ENCODE measurements at places on chromosomes 11 and 22.

- no peak for DNase-seq
- no peaks in the 10 kb centered on the region for H3K4me1 ChIP-seq
- no peak overlapping the region for H3K4me3 ChIP-seq
Observed at GRCh38 chr11:33551051-33551450, 149.6 kb downstream of the C11orf91 start.

DNA sequence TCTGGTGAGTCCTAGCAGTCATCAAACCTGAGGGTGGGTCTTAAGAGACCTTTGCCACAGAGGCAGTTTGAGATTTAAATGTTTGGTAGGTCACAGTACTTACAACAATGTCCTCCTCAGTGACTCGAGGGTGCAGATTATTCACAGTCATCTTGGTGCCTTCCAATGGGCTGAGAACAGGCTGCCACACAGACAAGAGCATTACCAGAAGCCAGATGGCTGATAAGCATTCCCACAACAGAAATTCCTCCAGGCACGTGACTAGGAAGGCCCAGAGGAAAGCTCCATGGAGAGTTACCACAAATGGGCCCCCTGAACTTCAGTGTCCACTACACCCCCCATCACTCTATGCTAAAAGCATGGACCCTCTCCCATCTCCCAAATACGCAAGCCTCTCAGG, 19.2 kb downstream of the POLDIP3 start:
- no peak overlapping the region for H3K27ac ChIP-seq
- no peaks in the 10 kb centered on the region for H3K4me1 ChIP-seq
- H3K27me3 ChIP-seq, result no peaks in the 10 kb centered on the region
- H3K36me3 ChIP-seq, result peaks cover 73% of the 10 kb centered on the region
- H3K4me3 ChIP-seq, result no peak overlapping the region
- DNase-seq, result no peak

GRCh38 chr11:119924017-119924416, 195.0 kb upstream of the NECTIN1 start:
- no peaks in the 10 kb centered on the region for H3K4me1 ChIP-seq
- no peak overlapping the region for H3K4me3 ChIP-seq
- no peaks in the 10 kb centered on the region for H3K36me3 ChIP-seq
- no peak overlapping the region for H3K27ac ChIP-seq
- H3K27me3 ChIP-seq, result peaks cover 3% of the 10 kb centered on the region
- DNase-seq, result no peak

- peaks cover 35% of the 10 kb centered on the region for H3K4me1 ChIP-seq
- peak overlapping the region; percentile 98 for H3K4me3 ChIP-seq
- DNase-seq, result no peak
- no peaks in the 10 kb centered on the region for H3K27me3 ChIP-seq
Observed at GRCh38 chr22:37482244-37482643, 3.9 kb downstream of the MFNG start.

- H3K4me3 ChIP-seq, result no peak overlapping the region
- no peak for DNase-seq
- no peaks in the 10 kb centered on the region for H3K27me3 ChIP-seq
- no peak overlapping the region for H3K27ac ChIP-seq
Observed at GRCh38 chr11:56783448-56784041, 35.0 kb upstream of the OR9G4 start.

GRCh38 chr11:19878520-19878919, 165.9 kb downstream of the NAV2 start:
- H3K27ac ChIP-seq, result no peak overlapping the region
- no peak overlapping the region for H3K4me3 ChIP-seq
- DNase-seq, result no peak
- H3K27me3 ChIP-seq, result no peaks in the 10 kb centered on the region

- DNase-seq, result no peak
- H3K27me3 ChIP-seq, result peaks cover 2% of the 10 kb centered on the region
- peaks cover 5% of the 10 kb centered on the region for H3K4me1 ChIP-seq
- H3K27ac ChIP-seq, result no peak overlapping the region
Observed at GRCh38 chr11:85705800-85706199, 19.8 kb upstream of the CCDC89 start.

GRCh38 chr11:102138670-102139069, 28.4 kb downstream of the YAP1 start:
- DNase-seq, result no peak
- no peaks in the 10 kb centered on the region for H3K36me3 ChIP-seq
- peaks cover 2% of the 10 kb centered on the region for H3K27me3 ChIP-seq
- no peak overlapping the region for H3K27ac ChIP-seq

- no peaks in the 10 kb centered on the region for H3K27me3 ChIP-seq
- H3K4me3 ChIP-seq, result no peak overlapping the region
- no peaks in the 10 kb centered on the region for H3K4me1 ChIP-seq
- no peaks in the 10 kb centered on the region for H3K36me3 ChIP-seq
Observed at GRCh38 chr11:79845002-79845709, 404.3 kb upstream of the TENM4 start.

- H3K4me3 ChIP-seq, result no peak overlapping the region
- H3K4me1 ChIP-seq, result no peaks in the 10 kb centered on the region
- no peaks in the 10 kb centered on the region for H3K36me3 ChIP-seq
- H3K27ac ChIP-seq, result no peak overlapping the region
- no peak for DNase-seq
- H3K27me3 ChIP-seq, result peaks cover 5% of the 10 kb centered on the region
Observed at GRCh38 chr11:13480198-13480597, 15.6 kb downstream of the PTH start.

DNA sequence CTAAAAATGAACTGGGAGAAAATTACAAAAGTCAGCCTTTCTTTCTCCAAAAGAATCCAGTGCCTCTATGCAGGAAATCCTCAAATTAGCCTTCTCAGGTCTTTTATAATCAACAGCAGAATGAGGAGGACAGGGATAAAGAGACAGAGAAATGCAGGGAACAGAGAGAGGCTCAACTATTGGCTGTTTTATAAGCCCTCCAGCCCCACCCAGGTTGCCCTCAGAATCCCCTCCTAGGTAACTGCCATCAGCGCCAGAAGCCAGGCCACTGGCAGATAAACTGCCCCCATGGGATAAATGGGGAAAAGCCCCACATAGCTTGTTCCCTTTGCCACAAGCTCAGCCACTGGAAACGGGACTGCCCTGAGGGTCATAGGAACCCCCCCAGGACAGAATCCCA, 10.9 kb upstream of the HMOX1 start:
- no peaks in the 10 kb centered on the region for H3K36me3 ChIP-seq
- H3K4me3 ChIP-seq, result no peak overlapping the region
- peaks cover 17% of the 10 kb centered on the region for H3K27me3 ChIP-seq
- no peak for DNase-seq
- no peak overlapping the region for H3K27ac ChIP-seq

DNA sequence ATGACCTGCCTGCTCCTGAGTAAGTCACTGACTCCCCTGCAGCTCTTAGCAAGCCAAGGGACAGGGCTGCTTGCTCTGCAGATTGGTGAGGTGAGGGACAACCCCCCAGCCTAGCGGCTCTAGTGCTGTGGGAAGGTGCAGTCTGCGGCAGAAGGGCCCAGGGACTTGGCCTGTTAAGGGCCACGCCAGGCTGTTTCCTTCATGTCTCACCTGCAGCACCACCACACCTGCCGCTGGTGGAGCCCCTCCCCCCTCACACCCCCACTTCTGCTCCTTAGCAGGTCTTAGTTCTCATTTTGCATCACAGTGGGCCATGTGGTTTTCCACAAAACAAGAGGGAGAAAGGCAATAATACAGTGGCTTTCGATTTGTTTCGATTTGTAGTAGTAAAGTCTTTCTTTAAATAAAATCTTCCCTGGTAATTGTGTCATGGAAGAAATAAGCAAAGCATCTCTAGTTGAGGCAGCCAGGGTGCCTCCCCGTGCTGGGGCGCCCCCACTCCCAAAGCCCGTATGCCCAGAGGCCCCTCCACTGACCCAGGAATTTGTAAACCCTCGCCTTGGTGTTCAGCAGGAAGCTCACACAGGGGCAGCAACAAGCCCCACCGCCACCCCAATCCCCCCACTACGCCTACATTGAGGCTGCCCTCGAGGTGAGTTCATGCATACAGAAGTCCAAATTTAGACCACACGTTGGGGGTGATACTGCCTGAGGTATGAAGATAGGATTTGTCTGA, 86.5 kb upstream of the CLDN5 start:
- H3K27ac ChIP-seq, result peak overlapping the region; percentile 51
- H3K27me3 ChIP-seq, result no peaks in the 10 kb centered on the region
- DNase-seq, result no peak
- H3K36me3 ChIP-seq, result no peaks in the 10 kb centered on the region

DNA sequence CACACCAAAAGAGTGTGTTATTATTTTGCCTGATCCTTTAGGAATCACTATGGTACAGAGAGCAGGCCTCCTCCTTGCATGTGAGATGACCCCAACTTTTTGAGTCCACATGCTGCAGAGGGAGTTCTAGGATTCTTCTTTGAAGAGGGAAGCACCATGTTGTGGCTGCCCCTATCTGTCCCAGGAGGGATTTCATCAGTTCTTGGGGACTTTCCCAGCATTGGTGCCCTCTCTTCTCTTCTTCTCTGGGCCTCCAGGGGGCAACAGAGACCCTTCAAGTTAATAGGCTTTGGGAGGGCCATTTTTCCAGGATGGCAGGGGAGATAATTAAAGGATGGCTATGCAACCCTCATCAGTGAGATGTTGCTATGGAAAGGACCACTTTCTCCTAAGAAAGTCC, 3.6 kb downstream of the MMP1 start:
- H3K27me3 ChIP-seq, result no peaks in the 10 kb centered on the region
- H3K4me3 ChIP-seq, result no peak overlapping the region
- H3K36me3 ChIP-seq, result no peaks in the 10 kb centered on the region
- H3K4me1 ChIP-seq, result no peaks in the 10 kb centered on the region
- H3K27ac ChIP-seq, result no peak overlapping the region
- DNase-seq, result no peak

- H3K36me3 ChIP-seq, result no peaks in the 10 kb centered on the region
- no peak overlapping the region for H3K27ac ChIP-seq
- no peaks in the 10 kb centered on the region for H3K27me3 ChIP-seq
Observed at GRCh38 chr11:87634331-87634730, 540.9 kb downstream of the RAB38 start.

DNA sequence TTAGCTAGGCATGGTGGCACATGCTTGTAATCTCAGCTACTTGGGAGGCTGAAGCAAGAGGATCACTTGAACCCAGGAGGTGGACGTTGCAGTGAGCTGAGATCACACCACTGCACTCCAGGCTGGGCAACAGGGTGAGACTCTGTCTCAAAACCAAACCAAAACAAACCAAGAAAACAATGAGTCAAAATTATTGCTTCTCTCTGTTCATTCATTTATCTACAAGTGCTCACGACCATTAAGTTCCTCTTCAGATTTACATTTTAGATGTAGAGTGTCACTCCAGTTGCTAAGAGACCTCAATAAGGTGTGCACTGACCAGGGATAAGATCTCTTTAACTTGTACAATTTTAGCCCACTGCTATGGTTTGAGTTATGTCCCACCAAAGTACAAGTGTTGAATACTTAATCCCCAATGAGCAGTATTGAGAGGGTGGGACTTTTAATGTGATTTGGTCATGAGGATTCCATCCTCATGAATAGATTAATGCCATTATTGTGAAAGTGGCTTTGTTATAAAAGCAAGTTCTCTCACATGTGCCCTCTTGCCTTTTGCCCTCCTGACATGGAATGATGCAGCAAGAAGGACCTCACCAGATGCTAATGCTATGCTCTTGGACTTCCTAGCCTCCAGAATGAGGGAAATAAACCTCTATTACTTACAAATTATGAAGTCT, 7.8 kb downstream of the HNRNPUL2 start:
- H3K27me3 ChIP-seq, result no peaks in the 10 kb centered on the region
- no peak for DNase-seq
- H3K4me1 ChIP-seq, result peaks cover 60% of the 10 kb centered on the region
- H3K4me3 ChIP-seq, result no peak overlapping the region

- no peak for DNase-seq
- no peaks in the 10 kb centered on the region for H3K27me3 ChIP-seq
- no peak overlapping the region for H3K27ac ChIP-seq
- H3K36me3 ChIP-seq, result peaks cover 64% of the 10 kb centered on the region
- H3K4me3 ChIP-seq, result no peak overlapping the region
Observed at GRCh38 chr22:36281781-36282327, 28.9 kb downstream of the APOL1 start.

DNA sequence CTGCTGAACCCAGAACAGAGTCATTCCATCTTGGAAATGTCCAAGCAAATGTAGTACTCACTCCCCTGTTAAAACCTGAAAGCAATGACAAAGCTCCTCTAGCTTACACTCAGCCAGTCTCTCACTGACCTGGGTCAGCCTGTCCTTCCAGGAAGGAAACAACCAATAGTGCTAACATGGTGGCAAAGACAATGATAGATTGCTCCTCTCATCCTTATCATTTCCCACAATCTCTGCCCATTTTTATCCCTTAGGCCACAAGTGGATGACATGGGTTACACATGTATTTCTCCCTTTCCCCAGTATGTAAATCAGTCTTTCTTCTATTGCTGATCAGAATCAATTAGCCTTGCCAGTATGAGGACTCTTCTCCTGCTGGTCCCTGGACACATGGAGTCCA, 154.6 kb upstream of the SESN3 start:
- DNase-seq, result no peak
- no peak overlapping the region for H3K27ac ChIP-seq
- no peaks in the 10 kb centered on the region for H3K36me3 ChIP-seq
- peaks cover 1% of the 10 kb centered on the region for H3K27me3 ChIP-seq
- H3K4me1 ChIP-seq, result peaks cover 15% of the 10 kb centered on the region

DNA sequence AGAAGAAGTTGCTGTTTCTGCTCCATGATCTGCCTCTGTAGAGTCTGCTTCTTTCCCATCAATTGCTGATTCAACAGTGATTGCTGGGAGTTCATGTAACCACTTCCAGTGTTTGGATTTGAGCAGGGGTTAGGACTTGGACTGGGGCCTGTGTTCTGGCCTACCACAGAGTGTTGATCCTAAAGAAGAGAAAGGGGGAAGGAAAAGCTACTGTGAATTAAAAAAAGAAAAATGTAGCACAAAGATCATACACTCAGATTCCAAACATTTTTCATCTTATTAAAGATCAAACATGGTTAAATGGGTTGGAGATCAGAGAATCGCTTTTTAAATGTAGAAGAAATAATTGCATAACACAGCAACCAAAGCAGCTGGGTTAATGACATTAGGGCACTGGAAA, 67.6 kb upstream of the MTMR2 start:
- H3K27me3 ChIP-seq, result no peaks in the 10 kb centered on the region
- H3K4me1 ChIP-seq, result peaks cover 18% of the 10 kb centered on the region
- no peak overlapping the region for H3K4me3 ChIP-seq
- H3K27ac ChIP-seq, result no peak overlapping the region
- peaks cover 33% of the 10 kb centered on the region for H3K36me3 ChIP-seq

GRCh38 chr11:134609361-134610115, 197.5 kb upstream of the B3GAT1 start:
- H3K27ac ChIP-seq, result no peak overlapping the region
- no peak overlapping the region for H3K4me3 ChIP-seq
- no peaks in the 10 kb centered on the region for H3K27me3 ChIP-seq

DNA sequence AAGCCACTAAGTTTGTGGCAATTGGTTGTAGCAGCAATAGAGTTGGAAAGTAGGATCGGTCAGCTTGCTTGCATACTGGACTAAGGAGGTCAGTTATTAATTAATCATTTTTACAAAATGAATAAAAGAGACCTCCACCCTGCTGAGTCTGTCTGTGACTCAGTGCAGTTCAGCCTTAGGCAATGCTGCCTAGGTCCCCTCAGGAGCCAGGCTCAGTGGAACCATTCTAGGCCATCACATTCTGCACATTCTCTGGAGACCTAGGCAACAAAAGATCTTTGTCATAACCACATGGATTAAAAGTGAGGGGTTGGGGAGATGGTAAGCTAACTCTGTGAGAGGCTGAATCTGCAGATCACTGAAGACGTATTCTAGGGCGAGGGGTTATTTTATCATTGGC, 178.7 kb upstream of the CADM1 start:
- no peak overlapping the region for H3K27ac ChIP-seq
- no peak overlapping the region for H3K4me3 ChIP-seq
- H3K36me3 ChIP-seq, result no peaks in the 10 kb centered on the region

GRCh38 chr11:89537936-89538335, 46.8 kb upstream of the NOX4 start:
- H3K27ac ChIP-seq, result no peak overlapping the region
- no peaks in the 10 kb centered on the region for H3K4me1 ChIP-seq
- H3K36me3 ChIP-seq, result no peaks in the 10 kb centered on the region

- H3K36me3 ChIP-seq, result no peaks in the 10 kb centered on the region
Observed at GRCh38 chr11:27868226-27868625, 168.0 kb upstream of the BDNF start.

Measured in activated T-helper 2 cell treated with anti-CD3 and anti-CD28 coated beads, Interferon-gamma antibody, Interleukin-2, Interleukin-4, amounts not matched to agents 10 μg/mL and 5 μg/mL and 100 μg/mL, durations not matched to agents 14 hours and 24 hours and 36 hours (primary cell).